ENCODE measurements at places on chromosomes 5 and 9. TPM values are rescaled to one million over a fixed set of nuclear protein-coding genes. Genes with fewer than 3 reads are reported as not detected.

DNA sequence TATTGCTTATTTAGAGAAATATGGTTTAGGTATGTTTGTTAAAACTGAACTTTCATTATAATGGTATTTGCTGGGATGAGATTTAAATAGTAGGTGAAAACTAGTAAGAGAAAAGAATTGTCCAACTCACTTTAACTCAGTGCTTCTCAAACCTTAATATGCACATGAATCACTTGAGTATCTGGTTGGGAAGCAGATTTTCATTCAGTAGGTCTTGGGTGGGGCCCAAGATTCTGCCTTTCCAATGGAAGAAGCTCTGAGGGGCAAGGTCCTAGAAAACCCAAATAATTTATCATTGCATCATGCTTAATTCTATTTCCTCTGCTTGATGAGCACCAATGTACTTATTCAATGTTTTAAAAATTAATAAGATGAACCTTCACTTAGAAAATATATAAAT lies 262.6 kb downstream of the KIAA0825 start:
- no peak for DNase-seq

GRCh38 chr5:180594311-180595045 lies 3.2 kb upstream of the SCGB3A1 start:
- DNase-seq = no peak

- DNase-seq = no peak
Measured at GRCh38 chr5:163385271-163385670, 52.1 kb upstream of the CCNG1 start.

GRCh38 chr9:77019236-77019925 lies at the start of gene FOXB2:
Gene FOXB2, plus strand, starts transcription at chr9:77019655. Its CDS starts 0 bp downstream, at chr9:77019655.
- DNase-seq = no peak

GRCh38 chr5:154541553-154541952 lies 63.5 kb upstream of the HAND1 start:
- no peak for DNase-seq

- no peak for DNase-seq
Measured at GRCh38 chr5:133123297-133123696, 71.5 kb downstream of the HSPA4 start.

DNA sequence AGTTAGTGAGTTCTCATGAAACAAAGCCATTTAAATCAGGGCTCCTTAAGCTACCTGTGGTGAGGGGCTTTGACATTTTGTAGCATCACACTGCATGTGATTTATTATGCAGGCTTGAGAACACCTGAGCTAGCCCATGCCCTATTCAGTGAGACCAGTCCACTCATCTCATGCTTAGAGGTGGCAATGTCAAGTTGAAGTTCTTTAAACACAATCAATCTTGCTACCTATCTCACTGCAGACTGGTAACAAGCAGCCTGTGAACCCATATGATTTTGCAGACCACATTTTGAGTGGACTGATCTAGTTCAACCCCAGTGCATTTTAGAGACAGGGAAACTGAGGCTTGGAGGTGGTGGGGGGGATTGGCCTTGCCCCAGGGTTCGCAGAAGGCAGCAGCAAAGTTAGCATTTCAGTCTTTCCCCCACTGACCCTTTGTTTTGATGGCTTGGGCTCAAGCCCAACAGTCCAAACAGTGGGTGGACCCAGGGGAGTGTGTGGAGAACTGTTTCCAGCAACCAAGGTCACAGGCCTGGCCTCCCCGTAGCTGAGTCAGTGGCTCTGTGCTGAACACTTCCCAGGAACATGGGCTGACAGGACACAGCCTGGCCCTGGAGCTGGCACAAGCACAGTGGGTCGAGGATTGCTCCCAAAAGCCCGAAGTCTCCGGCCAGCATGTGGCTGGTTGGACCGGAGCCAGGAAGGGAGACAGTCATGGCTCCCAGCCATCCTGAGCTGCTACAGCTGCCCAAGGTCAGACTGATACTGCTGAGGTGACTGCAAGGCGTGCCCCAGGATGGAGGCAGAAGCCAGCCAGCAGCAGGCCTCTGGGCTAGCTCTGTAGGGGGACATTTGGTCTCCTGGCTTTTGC lies 95.3 kb downstream of the RGS3 start:
- DNase-seq = peak; percentile 63

DNA sequence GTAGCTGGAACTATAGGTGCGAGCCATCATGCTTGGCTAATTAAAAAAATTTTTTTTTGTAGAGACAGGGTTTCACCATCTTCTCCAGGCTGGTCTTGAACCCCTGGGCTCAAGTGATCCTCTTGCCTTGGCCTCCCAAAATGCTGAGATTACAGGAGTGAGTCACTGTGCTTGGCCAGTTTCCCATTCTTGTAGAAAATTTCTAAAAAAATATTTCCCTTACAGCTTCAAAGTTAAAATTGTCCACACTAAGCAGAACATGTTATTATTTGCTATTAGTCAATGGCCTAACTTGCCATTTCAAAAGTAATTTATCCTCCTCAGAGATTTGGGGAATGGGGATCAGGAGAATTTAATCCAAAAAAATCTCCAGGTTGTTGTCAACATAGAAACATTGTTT lies 40.1 kb downstream of the SLC38A9 start:
- no peak for DNase-seq

- no peak for DNase-seq
Measured at GRCh38 chr5:135437796-135438560, 9.2 kb downstream of the DCANP1 start.

GRCh38 chr5:150036513-150036912 lies 36.0 kb downstream of the HMGXB3 start:
- DNase-seq = no peak

- no peak for DNase-seq
Measured at GRCh38 chr5:144390133-144390532, 219.5 kb downstream of the KCTD16 start.

- DNase-seq = no peak
Measured at GRCh38 chr5:140603734-140604133, 29.2 kb downstream of the CD14 start.

GRCh38 chr5:57653636-57654290 lies 171.2 kb upstream of the ACTBL2 start:
- DNase-seq = no peak

DNA sequence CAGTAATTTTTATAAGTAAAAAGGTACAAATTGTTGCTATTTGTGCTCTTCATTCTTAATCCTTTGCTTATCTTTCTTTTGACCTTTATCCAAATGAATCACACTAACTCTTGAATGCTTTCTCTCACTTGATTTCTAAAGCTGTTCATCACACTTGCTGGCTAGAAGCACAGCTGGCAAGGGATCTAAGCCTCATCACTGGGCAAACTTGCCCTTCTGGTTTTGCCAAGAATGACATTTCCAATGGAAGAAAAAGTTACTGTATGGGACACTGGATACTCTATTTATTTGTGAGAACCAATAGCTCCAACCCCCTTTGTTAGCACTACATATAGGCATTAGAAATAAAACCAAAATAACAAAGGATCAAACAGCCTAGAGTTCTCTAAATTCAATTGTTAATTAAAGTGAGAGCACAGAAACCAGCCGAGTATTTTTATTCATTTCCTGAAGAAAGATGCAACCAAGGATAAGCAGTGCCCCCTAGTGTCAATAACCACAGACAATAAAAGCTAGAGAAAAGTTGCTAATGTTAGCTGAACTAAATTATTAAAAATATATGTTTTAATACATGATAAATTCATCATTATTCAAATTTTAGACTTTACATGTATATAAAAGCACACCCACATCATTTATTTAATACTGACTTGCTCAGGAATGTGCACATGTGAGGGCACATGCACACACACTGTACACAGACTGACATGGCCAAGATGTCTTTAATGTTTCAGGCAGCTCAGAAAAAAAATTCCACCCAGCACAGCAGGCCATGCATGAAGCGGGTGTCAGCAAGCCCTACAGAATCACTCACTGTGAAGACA lies 59.8 kb upstream of the POU5F2 start:
- no peak for DNase-seq

- no peak for DNase-seq
Measured at GRCh38 chr9:4850603-4851310, 58.0 kb downstream of the RCL1 start.

DNA sequence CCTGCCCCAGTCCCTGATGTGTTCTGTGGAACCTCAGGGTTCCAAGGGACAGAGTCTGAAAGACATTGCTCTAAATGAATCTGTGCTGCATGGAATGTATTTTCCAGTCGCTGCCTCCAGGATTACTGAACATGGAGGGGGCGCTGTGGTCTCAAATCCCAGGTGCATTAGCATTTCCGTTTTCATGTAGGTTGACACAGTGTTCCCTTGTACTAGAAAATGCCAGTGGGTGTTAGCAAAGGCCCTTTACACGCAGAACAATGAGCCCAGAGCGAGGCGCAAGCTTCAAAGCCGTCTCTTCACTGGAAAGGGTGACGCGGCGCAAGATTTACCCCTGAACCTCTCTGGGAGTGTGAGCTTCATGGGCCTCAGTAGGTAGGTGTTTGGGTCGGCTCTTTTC lies 308.3 kb downstream of the SLIT3 start:
- DNase-seq = no peak

GRCh38 chr5:179841621-179842020 lies 17.0 kb downstream of the MRNIP start:
- peak; percentile 26 for DNase-seq

DNA sequence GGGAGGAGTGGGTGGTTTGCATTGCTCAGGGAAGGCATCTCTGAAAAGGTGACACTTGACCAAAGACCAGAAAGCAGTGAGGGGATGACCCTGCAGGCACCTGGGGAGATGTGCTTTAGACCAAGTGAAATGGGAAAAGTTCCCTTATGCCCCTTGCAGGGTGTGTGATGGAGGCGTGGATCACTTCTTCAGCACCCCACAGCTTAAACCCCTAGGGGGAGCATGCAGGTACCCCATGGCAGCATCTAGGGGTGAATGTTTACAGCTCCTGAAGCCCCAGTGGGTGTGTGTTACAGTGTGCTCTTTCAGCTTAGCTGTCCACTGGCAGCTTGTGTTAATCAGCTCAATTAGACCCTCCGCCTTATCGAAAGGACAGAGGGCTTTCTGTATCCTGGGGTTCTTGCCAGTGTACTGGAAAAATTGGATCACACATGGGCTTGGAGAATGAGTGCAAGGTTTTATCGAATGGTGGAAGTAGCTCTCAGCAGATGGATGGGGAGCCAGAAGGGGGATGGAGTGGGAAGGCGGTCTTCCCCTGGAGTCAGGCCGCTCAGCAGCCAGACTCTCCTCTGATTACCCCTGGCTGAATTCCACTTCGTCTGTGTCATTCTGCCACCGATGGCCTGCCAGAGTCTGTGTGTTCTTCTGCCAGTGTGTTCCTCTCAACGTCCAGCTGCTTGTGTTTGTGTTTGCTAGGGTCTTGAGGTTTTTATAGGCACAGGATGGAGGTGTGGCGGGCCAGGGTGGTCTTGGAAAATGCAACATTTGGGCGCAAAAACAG lies 6.3 kb downstream of the BHMT2 start:
- DNase-seq = no peak

DNA sequence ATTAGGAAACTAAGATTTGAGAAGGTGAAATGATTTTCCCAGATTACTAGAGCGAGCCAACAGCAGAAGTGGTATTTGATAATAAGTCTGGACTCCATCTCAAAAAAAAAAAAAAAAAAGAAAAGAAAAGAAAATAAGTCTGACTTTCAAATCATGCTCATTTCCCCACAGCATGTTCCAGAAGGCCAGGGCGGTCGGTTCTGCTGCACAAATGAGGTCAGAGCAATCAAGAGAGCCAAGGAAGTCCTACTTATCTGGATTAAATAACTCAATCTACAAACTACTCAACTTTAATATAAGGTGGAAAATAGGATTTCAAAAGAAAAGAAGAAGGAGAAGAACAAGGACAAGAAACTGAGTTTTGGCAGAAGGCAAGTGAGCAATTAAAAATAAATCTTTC lies 130.4 kb upstream of the RASA1 start:
- no peak for DNase-seq

GRCh38 chr9:87276851-87277261 lies 220.8 kb upstream of the DAPK1 start:
- no peak for DNase-seq

GRCh38 chr5:111124793-111125192 lies 32.6 kb downstream of the WDR36 start:
- DNase-seq = no peak

- no peak for DNase-seq
Measured at GRCh38 chr5:136726506-136726905, 361.2 kb upstream of the TRPC7 start.

GRCh38 chr5:122947772-122948171 lies 88.8 kb downstream of the PPIC start:
- DNase-seq = no peak

DNA sequence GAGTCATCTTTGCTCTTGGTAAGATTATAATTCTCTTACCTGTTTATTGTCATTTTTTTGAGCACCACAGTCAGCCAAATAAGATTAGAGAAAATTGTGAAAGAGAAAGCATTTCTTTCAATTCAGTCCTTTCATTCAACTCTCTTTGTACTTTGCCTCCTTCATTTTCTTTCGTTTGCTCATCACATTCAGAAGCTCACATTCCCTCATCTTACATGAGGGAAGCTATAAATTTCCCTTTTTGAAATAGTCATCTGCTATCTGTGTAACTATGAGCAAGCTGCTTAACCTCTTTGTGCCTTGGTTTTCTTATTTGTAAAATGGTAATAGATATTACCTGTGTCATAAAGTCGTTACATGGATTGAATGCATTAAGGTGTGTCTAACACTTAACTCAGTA lies 41.4 kb downstream of the PAM start:
- DNase-seq = no peak

DNA sequence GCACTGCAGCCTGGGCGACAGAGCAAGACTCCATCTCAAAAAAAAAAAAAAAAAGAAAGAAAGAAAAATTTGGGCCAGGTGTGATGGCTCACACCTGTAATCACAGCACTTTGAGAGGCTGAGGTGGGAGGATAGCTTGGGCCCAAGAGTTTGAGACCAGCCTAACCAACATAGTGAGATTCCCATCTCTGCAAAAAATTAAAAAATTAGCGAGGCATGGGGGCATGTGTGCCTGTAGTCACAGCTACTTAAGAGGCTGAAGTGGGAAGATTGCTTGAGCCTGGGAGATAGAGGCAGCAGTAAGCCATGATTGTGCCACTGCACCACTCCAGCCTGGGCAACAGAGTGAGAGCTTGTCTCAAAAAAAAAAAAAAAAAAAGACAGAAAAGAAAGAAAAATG lies 2.9 kb upstream of the SIT1 start:
- DNase-seq = no peak

The FOXD4L3 gene
- 0.21 TPM for total RNA-seq

The DAB2IP gene
- 54.1 TPM for total RNA-seq

The GARIN3 gene
- not detected for total RNA-seq

The CMYA5 gene
- 2.0 TPM for total RNA-seq

The ABLIM3 gene
- total RNA-seq = 26.7 TPM

The MRPS27 gene
- total RNA-seq = 35.1 TPM

The SLC34A3 gene
- total RNA-seq = not detected

The AJM1 gene
- total RNA-seq = 3.5 TPM

The LCN10 gene
- 2.5 TPM for total RNA-seq

The RALGPS1 gene
- 17.6 TPM for total RNA-seq
